Urinary bladder (tissue), 4 donors: ENCODE measurements at places on chromosomes 16 and 17. TPM values are rescaled to one million over a fixed set of nuclear protein-coding genes. Genes with fewer than 3 reads are reported as not detected.

DNA sequence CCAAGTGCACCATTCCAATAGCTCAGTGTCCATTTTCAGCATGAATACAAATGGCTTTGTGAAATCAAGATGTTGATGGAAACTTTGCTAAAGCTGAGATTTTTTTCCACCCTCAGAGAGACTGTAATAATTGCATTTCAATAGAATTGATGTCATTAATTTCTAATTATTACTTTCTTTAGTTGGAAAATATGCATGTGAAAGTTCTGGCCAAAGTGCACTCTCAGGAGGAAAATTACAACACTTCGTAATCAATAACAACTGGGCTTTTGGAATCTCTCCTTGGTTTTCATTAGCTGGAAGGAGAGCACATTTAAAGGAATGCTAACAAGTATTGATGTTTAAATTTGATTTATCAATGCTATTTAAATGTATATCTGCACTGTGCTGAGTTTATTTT lies 529.5 kb upstream of the CDH8 start:
- no peak for DNase-seq

DNA sequence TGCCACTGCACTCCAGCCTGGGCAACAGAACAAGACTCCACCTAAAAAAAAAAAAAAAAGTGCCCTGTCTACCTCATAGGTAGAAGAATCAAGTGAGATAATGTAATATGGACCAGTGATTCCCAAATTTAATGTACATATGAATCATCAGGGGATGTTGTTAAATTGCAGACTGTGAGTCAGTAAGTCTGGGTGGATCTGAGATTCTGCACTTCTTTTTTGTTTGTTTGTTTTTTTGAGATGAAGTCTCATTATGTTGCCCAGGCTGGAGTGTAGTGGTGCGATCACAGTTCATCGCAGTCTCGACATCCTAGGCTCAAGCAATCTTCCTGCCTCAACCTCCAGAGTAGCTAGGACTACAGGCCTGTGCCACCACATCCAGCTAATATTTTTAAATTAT lies 31.6 kb downstream of the HOXB1 start:
- DNase-seq: no peak

GRCh38 chr16:75377729-75378386 lies 55.4 kb downstream of the CFDP1 start:
- no peak for DNase-seq

DNA sequence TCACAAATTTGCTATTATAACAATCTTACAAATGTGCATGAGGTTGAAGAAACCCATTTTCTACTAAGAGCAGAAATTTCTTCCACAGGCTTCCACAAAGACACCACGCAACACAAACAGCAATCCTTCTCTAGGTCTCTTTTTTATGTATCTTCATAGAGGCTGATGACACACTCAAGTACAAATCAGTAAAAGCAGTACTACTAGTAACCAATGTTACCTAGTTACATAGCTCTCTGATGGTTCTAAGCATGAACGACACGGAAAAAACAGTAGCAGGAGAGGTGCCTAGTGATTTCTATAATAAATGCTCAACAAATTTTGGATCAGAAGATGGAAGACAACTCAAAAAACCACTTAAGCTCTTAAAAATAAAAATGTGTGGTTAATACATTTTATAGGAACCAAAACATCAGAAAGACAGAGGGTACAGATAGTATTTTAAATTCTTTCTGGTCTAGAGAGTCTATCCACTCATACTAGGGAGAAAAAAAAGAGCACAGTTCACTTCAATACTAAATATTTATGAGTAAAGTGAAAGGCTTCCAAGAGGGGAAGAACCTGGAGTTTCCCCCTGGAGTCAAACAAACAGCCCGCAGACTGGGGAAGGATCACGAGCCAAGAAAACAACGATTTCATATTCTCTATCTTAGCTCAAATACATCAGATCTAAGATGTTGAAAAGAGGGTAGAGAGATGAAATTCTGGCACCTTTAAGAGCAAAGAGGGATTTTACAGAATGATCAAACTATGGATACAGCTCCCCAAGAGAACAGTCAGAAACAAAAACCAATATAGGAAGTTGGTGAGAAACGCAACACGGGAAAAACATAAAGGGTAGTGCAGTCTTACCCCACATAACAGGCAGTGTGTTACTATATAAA lies 40.2 kb downstream of the SMG6 start:
- no peak for DNase-seq

Gene CA10
- total RNA-seq: 2.2 TPM
